ENCODE measurements at places on chromosomes 12 and 14. TPM values are rescaled to one million over a fixed set of nuclear protein-coding genes. Genes with fewer than 3 reads are reported as not detected.

DNA sequence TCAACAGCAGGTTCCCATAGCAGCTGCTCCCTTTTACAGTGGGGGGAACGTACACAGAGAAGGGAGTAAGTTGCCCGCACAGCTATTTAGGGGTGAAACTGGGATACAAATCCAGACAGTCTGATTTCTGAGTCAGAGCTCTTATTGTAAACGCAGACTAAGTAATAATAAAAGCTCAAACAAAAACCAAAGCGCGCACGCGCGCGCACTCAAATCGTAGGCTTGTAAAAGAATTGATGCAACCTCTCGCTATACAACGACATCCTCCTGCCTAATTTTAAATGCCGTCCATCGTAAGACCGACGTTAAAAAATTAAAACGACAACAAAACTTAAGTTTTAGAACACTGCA lies 747 bp upstream of the DACT1 start:
- peak; percentile 72 for DNase-seq
- no peaks in the 10 kb centered on the region for H3K36me3 ChIP-seq
- peaks cover 4% of the 10 kb centered on the region for H3K27me3 ChIP-seq
- peaks cover 37% of the 10 kb centered on the region for H3K4me1 ChIP-seq
- peak overlapping the region; percentile 55 for H3K4me3 ChIP-seq
- H3K27ac ChIP-seq: no peak overlapping the region

The SLCO1C1 gene
- not detected for total RNA-seq

DNA sequence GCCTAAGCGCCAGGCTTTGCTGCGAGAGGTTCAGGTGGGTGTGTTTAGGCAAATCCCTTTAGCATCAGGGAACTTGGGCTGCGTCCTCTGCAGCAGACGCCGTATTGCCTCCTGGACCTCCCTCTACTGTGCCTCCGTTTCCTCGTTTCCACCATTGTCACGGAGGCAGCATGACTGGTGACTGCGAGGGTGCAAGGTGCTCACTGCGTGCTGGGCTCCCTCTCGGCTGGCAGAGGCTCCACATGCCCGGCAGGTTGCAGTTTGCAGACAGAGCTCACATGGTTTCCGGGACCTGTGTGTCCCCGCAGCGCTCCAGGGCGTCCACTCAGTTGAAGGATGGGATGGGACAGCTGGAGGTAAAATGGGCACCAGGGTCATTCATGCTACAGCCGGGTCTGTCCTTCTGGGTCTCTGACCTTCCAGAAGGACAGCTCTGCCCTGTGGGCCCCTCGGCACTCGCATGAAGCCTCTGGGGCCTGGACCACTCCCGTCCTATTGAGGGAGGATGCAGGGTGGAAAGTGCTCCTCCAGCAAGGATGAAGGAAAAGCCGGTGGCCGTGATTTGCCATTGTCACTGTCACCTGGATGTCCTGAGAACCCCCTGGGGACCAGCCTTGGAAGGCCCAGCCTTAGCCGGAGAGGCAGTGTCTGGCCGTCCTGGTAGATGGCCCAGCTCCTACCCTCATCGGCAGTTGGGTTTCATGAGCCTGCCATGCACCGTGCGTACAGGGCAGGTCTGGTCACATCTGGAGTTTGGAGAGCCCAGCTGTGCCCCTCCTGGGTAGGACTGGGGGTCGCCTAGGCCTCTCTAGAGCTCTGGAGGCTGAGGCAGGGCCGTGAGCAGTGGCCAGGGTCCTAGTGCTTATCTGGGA lies 146.5 kb downstream of the KIF26A start:
- H3K27ac ChIP-seq: no peak overlapping the region
- DNase-seq: no peak
- no peaks in the 10 kb centered on the region for H3K27me3 ChIP-seq

GRCh38 chr12:25328072-25328712 lies 77.5 kb upstream of the KRAS start:
- H3K4me3 ChIP-seq: no peak overlapping the region
- no peaks in the 10 kb centered on the region for H3K4me1 ChIP-seq
- H3K27ac ChIP-seq: no peak overlapping the region
- H3K36me3 ChIP-seq: no peaks in the 10 kb centered on the region
- no peak for DNase-seq

The CTSG gene
- not detected for total RNA-seq

- peak; percentile 74 for DNase-seq
- H3K27ac ChIP-seq: no peak overlapping the region
- H3K27me3 ChIP-seq: peaks cover 5% of the 10 kb centered on the region
- H3K36me3 ChIP-seq: no peaks in the 10 kb centered on the region
- H3K4me3 ChIP-seq: no peak overlapping the region
These were observed 75.9 kb upstream of the FBRSL1 start for GRCh38 chr12:132413931-132414588.

DNA sequence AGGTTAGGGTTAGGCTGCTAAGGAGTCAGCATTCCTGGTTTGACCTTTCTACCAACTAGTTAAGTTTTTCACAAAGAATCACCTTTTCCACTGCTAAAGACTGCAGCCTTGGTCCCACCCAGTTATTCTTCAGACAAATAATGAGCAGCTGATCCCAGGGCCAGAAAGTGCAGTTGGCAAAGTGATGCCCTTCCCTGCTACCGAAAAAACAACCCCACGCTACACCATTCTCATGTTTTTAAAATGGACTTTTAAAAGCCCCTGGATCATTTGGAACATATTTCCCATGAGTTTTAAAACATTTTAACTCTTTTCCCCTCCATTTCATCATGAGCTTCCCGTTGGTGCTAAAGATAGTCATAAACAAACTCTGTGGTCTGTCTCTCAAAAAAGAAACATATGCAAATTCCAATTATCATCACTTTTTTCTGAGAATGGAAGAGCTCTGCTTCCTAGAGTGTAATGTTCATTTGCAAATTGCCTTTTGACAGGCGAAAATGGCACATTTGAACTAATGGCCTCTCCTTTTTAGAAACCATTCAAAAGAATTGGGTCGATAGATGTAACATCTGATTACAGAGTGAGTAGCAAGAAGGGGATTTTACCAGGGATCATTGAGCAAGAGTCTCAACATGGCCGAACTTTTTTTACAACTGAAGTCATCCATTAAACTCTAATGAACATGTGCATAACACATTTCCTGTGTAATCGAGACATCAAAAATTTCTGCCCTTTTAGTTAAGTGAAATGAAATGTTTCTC lies 129.3 kb upstream of the RAP1B start:
- H3K4me1 ChIP-seq: no peaks in the 10 kb centered on the region
- no peak overlapping the region for H3K4me3 ChIP-seq
- no peaks in the 10 kb centered on the region for H3K27me3 ChIP-seq
- DNase-seq: no peak
- no peaks in the 10 kb centered on the region for H3K36me3 ChIP-seq

GRCh38 chr14:74085047-74085637 lies 386 bp downstream of the LIN52 start:
- H3K27me3 ChIP-seq: no peaks in the 10 kb centered on the region
- H3K36me3 ChIP-seq: no peaks in the 10 kb centered on the region
- H3K27ac ChIP-seq: peak overlapping the region; percentile 91
- DNase-seq: no peak
- peaks cover 35% of the 10 kb centered on the region for H3K4me1 ChIP-seq

- H3K36me3 ChIP-seq: no peaks in the 10 kb centered on the region
- H3K4me1 ChIP-seq: no peaks in the 10 kb centered on the region
- DNase-seq: no peak
These were observed 102.8 kb upstream of the BCAT1 start for GRCh38 chr12:25051656-25052195.

- DNase-seq: no peak
- H3K4me1 ChIP-seq: no peaks in the 10 kb centered on the region
- no peaks in the 10 kb centered on the region for H3K36me3 ChIP-seq
- H3K27me3 ChIP-seq: no peaks in the 10 kb centered on the region
- no peak overlapping the region for H3K27ac ChIP-seq
These were observed 20.3 kb upstream of the DHRS4 start for GRCh38 chr14:23933108-23933741.
